CD4-positive, alpha-beta T cell treated with Interleukin-17A for 1 hour (primary cell): ENCODE measurements at places on chromosomes 7 and 10.
A peak's percentile ranks its signal among the peaks of the same experiment; 100 is the strongest.

DNA sequence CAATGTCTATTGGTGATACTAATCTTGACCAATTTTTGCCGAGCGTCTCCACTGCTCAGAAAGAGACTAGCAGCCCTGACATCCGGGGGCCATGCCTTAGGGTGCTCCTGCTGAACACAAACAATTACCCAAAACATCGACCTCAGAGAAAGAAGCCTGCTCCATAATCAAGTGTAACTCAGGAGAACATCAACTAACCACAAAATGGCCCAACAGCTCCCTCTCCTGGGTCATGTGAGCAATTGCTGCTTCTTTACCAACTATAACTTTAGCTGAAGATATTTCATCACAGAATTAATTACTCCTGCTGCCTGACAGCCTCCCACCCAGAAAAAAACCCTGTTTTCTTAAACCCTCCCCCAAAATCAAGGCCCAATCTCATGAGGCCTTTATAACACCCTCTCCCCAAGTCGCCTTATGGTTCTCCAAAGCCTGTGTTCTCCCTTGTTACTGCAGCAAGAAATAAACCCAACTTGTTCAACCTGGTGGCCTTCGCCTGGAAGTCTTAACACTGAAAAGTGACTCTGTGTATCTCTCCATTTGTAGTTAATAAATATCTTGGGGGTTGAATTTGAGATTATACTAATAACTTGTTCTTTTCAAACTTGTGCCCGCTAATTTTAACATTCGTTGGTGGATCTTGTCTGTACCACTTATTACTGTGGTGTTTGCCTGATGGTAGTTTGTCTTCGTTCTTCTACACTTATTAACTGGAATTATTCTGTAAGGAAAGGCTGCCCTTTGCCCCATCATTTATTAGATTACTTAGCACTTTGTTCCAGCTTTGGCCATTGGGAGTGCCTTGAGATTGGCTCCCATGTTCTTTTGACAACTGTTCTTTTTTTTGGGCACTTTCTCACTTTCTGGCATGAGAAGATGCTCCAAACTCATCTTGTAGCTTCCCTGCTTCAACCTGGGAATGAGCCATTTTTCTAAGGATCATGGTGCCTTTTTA, 21.2 kb upstream of the RAMP3 start:
- DNase-seq, result peak; percentile 80

DNA sequence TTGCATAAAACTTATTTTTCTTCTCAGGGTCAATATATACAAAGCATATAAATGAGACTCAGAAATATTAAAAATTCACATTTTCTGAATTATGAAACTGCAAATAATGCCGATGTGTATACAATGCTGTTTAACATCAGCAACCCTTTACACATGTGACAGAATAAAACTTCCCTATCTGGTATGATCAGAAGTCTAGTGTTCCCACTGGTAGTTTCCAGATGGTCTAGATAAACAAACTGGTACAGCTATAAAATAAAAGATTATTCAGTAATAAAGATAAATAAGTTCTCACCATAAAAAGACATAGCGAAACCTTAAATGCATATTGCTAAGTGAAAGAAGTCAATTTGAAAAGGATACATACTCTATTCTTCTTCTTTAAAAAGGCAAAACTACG, 7.9 kb downstream of the POLR1F start:
- no peak for DNase-seq

GRCh38 chr7:133980804-133981203, 146.3 kb upstream of the LRGUK start:
- DNase-seq, result no peak

GRCh38 chr10:96298362-96298761, 5.9 kb upstream of the DNTT start:
- DNase-seq, result no peak

DNA sequence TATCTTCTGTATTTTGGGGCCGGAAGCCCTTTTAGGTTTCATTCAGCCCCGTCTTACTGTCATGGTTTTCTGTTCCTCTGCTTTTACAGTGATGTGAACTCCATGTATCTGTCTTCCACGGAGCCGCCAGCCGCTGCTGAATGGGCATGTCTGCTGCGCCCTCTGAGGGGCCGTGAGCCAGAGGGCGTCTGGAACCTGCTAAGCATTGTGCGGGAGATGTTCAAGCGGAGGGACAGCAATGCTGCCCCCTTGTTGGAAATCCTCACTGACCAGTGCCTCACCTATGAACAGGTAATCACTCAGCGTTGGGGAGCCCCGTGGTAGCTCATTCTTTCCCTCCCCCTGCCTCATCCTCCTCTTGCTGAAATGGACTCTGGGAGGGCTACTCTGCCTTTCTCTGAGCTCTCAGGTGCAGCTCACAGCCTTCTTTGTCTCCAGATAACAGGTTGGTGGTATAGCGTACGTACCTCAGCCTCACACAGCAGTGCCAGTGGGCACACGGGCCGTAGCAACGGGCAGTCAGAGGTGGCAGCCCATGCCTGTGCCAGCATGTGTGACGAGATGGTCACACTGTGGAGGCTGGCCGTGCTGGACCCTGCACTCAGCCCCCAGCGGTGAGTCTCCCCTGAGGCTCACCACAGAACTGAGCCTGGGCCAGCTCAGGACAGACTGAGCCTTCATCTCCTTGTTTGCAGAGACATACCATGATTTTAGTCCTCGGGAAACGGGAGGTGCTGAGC, 5.7 kb downstream of the ZSWIM8 start:
- DNase-seq, result no peak

- no peak for DNase-seq
These were observed at the start of gene LOXL4 for GRCh38 chr10:98267894-98268693. TSS of gene LOXL4 (minus strand) at chr10:98268194. CDS start at chr10:98263019, 5,175 bp downstream.

DNA sequence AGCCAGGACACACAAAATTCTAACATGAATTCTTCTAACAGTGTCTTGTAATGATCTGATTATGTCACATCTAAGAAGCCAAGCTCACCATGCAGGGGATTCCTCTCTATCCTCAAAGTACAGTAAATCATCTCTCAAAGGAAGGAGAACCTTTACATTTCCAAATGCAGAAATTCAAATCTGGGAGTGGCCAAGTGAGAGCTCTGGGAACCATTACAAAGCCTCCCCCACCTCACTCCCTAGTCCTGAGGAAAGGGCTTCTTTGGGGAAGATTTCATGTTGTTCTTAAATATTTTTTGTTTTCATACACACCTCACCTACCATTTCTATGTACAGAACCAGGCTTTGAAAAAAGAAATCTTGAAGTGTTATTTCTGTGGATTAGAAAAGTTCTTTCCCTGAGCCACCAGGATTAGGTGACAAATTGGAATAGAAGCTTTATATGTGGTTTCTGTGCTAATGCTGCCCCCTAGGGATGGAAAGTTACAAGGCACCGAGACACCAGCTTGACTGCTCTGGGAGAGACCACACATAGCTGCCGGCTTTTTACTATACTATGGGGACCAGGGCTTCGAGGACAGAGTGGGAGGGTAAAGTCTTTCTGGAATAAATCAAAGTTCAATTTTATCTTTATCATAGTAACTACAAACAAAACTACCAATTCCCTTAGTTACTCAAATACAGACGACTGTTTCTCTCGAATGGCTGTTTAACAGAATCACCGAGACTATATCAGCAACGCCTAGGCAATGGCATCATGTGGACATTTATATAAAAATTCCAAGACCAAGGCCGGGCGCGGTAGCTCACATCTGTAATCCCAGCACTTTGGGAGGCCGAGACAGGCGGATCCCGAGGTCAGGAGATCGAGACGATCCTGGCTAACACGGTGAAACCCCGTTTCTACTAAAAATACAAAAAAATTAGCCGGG, 116.1 kb downstream of the RNF216 start:
- DNase-seq, result peak; percentile 80

DNA sequence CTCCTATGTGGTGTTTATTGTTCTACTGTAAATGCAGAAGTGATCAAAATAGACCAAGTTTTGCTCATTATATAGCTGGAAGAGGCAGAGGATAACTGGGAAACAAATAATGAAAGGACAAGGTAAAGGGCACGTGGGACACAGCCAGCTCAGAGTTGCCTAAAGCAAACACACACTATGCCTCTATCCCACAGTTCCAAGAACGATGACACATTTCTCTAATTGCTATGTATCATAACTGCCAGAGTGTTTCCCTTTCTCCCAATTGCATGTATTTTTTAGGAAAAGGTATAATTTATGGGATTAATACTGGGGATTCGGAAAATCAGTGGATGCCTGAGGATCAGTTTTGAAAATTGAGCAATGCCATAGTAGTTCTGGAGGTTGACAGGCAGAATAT, 49.0 kb downstream of the CCDC71L start:
- DNase-seq, result no peak

DNA sequence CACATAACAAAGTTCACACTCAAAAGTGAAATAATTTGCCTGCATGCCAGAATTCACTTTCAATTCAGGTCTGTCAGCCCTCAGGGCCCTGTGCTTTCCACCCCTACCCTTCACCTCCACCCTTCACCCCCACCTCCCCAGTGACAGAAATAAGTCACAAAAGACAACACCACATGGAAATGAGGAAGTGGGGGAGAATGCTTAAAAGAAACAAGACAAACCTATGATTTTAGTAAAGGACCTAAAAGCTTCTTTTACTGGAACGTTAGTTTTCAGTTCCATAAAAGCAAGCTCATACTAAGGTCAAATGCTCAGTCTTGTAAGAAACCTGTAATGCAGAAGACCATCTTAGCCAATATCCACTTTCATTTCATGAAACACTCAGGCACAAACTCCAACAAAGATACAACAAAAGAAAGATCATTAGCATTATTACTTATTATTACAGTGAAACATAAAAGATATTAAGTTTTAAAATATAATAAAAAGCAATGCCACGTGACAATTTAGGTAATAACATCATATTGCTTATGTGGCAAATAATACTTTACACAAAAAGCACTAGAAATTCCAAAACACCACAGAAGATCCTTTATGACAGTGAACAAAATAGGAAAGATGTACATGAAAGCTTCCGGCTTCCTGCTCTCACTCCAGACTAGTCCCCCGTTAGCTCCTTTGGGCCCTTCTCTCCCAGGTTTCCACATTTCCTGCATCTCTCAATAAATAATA, 112.1 kb downstream of the LMBR1 start:
- DNase-seq, result peak; percentile 4

DNA sequence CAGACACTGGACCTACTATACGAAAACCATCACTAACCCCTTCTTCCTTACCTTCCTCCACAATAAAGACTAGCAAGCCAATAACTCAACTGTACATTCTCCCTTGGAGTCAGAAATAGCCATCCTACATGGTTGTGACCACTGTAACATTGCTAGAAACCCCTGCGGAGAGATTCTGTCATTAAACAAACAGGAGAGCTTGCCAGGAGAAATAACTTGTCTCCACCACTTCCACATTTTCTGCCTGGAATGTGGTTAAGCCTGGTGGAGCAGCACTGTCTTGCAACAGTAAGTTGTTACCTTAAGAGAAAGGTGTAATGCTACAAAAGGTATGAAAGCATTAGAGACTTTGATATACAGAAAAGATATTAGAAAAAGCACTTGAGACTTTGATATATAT, 45.8 kb downstream of the THSD7A start:
- DNase-seq, result no peak

DNA sequence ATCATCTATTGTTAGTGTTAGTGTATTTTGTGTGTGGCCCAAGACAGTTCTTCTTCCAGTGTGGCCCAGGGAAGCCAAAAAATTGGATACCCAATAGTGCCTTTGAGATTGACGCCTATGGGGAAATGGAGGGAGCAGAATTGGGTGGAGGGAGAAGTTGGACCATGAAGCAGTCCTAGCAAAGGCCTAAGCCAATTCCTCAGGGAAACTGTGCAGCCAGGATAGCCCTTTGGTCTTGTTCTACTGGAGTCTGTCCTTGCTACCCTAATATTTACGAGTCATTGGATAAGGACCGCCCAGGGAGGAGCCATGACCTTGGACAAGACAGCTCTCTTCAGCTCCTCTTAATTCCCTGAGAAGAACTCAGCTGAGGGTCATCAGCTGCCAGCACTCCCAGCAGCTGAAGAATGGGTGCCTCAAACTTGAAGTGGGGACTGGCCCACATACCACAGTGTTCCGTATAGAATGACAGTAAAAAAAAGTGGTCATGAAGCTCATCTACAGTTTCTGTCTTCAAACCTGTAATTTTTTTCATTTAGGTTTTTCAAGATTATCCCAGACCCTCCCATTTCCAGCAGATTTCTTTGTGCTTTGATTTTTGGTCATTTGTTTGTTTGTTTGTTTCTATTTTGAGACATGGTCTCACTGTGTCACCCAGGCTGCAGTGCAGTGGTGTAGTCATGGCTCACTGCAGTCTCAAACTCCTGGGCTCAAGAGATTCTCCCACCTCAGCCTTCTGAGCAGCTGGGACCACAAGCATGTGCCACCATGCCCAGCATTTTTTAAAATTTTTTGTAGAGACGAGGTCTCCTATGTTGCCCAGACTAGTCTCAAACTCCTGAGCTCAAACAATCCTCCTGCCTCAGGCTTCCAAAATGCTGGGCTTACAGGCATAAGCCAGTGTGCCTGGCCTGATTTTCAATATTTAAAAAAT, 81.2 kb downstream of the C1GALT1 start:
- DNase-seq, result no peak

DNA sequence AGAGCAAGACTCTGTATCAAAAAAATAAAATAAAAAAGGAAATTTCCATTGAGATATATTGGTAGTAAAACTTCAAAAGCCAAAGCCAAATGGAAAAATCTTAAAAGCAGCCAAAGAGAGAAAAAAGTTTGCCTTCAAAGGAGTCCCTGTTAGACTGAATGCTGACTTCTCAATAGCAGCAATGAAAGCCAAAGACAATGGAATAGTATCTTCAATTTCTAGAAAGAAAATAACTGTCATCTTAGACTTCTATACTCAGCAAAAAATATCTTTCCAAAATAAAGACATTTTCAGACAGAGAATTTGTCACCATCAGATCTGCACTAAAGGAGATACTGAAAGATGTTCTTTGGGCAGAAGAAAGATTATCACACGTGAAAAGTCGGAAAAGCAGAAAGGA, 14.3 kb upstream of the OIT3 start:
- no peak for DNase-seq

DNA sequence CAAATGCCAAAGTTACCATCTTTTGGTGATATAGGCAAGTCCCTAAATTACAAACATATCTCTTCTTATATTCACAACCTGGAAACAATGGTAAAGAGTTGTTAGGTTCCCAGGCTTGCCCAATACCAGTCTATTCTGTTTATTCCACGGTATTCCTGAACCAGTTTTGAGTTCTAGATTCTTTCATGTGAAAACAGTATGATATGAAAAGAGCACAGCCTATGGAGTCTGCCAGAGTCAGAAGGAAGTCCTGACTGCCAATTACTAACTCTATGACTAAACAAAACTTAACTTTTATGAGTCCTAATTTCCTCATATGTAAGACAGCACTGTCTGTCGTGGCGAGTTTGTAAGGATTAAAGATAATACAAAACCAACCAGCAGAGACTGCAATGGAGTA, 5.6 kb downstream of the ABI1 start:
- no peak for DNase-seq

GRCh38 chr10:28983799-28984198, 305.1 kb upstream of the LYZL1 start:
- DNase-seq, result no peak

- DNase-seq, result no peak
These were observed 38.4 kb downstream of the TMEM229A start for GRCh38 chr7:123994449-123994848.

GRCh38 chr10:23158370-23158769, 33.7 kb upstream of the PTF1A start:
- DNase-seq, result peak; percentile 29

GRCh38 chr10:36443233-36443632, 682.2 kb upstream of the ANKRD30A start:
- no peak for DNase-seq
